ENCODE measurements at places on chromosomes 1 and 21.

DNA sequence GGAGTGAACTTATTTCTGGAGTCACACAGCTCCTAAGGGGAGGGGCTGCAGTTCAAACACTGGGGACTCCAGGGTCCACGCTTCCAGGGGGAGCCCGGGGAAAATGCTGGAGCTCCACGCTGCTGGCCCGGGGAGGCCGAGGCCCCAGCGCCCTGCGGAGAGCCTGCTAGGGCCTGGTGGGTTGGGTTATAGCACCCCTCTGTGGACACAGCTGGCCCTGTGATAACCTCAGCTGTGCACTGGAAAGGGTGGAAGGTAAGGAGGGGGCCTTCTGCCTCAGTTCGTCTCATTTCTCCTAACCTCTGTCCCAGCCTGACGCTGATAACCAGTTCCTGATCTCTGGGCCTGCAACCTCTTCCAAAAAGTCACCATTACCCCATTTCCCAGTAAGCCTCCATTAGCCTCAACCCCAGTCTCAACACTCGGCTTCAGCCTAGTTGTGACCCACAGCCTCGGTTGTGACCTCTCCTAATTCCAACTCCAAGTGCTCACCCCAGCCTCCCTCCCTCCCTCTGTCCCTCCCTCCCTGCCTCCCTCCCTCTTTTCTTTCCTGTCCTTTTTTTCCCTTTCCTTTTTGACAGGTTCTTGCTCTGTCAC, 7.1 kb downstream of the NBL1 start:
- no peaks in the 10 kb centered on the region for H3K27me3 ChIP-seq
- peak; percentile 86 for DNase-seq
- no peaks in the 10 kb centered on the region for H3K36me3 ChIP-seq
- no peak overlapping the region for H3K27ac ChIP-seq
- no peak overlapping the region for H3K4me3 ChIP-seq

DNA sequence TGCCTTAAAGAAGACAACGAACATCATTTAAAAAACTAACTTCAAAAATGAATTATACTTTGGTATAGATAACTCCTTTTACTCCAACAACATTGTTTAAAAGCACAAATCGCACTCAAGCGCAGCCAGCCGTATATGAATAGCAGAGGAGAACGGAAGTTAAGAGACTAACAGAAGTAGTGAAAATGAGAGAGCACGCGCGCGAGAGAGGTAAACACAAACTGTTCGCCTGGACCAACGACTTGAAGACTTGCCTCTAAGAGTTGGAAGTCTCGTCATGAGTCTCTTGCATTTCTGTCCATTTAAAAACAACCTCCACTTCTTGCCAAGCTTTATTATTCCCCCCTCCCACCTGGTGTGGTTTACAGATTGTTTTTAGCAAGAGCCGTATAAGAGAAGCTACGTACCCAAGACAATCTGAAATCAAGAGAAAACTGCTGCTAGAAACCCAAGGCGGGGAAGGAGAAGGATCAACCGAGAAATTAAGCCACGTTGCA, 479 bp downstream of the SELENOF start:
- H3K27ac ChIP-seq = peak overlapping the region; percentile 99
- H3K27me3 ChIP-seq = no peaks in the 10 kb centered on the region
- H3K4me3 ChIP-seq = peak overlapping the region; percentile 99

DNA sequence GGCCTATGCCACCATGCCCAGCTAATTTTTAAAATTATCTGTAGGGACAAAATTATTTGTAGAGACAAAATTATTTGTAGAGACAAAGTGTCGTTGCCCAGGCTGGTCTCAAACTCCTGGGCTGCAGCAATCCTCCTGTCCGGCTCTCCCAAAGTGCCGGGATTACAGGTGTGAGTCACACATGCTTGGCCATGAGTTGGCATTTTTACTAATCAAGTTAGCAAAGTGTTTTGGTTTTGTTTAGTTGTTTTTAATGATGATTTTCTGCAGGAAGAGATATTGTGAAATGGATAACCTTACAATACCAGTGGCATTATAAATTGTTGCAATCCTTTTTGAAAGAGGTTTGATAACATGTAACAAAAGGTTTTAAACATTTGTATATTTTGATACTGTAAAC, 65.3 kb upstream of the MAGI3 start:
- H3K27ac ChIP-seq = no peak overlapping the region
- H3K4me3 ChIP-seq = no peak overlapping the region
- no peak for DNase-seq
- no peaks in the 10 kb centered on the region for H3K36me3 ChIP-seq
- H3K27me3 ChIP-seq = no peaks in the 10 kb centered on the region
- no peaks in the 10 kb centered on the region for H3K4me1 ChIP-seq

DNA sequence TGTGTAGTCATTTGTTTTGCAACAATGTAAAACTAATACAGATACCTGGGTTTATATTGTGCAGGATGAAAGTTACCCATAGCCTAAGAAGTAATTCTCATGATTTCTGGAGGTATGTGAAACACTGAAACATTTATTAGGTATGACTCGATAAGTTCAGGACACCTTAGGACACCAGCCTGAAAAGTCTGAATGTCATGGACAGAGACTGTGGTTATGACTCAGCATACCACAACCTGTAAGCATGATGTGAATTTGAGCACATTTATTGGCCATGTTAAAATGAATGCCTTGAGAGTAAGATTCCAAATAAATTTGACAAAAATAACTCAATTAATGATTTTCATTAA, 1471.7 kb upstream of the B3GALT2 start:
- H3K4me1 ChIP-seq = no peaks in the 10 kb centered on the region
- H3K36me3 ChIP-seq = no peaks in the 10 kb centered on the region
- no peak overlapping the region for H3K27ac ChIP-seq
- H3K4me3 ChIP-seq = no peak overlapping the region
- no peak for DNase-seq

DNA sequence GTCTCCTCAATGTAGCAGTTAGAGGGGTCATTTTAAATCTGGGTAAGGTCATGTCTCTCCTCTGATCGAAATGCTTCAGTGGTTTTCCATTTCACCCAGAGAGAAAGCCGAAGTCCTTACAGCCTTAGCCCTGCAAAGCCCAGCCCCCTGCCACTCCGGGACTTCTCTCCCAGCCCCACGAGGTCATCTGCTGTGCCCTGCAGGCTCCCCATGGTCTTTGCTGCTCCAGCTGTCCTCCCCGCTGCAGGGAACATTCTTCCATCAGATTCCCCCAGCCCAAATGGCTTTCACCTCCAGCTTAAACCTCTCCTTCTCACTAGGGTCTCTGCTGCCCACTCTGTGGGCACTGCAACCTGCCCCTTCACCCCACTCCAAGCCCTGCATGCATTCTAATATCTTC, 626.5 kb downstream of the NPHP4 start:
- H3K4me1 ChIP-seq = no peaks in the 10 kb centered on the region
- no peaks in the 10 kb centered on the region for H3K27me3 ChIP-seq
- H3K27ac ChIP-seq = no peak overlapping the region

GRCh38 chr1:5632814-5633213, 359.4 kb downstream of the NPHP4 start:
- H3K4me3 ChIP-seq = no peak overlapping the region
- DNase-seq = no peak
- no peaks in the 10 kb centered on the region for H3K4me1 ChIP-seq
- H3K36me3 ChIP-seq = no peaks in the 10 kb centered on the region

- no peaks in the 10 kb centered on the region for H3K27me3 ChIP-seq
- DNase-seq = no peak
- H3K4me1 ChIP-seq = no peaks in the 10 kb centered on the region
- no peak overlapping the region for H3K27ac ChIP-seq
- no peaks in the 10 kb centered on the region for H3K36me3 ChIP-seq
These were observed 90.8 kb upstream of the CCDC190 start for GRCh38 chr1:162951553-162952315.

GRCh38 chr1:96473791-96474434, 247.7 kb upstream of the PTBP2 start:
- H3K4me1 ChIP-seq = no peaks in the 10 kb centered on the region
- H3K27me3 ChIP-seq = no peaks in the 10 kb centered on the region
- no peak overlapping the region for H3K27ac ChIP-seq
- H3K4me3 ChIP-seq = no peak overlapping the region

DNA sequence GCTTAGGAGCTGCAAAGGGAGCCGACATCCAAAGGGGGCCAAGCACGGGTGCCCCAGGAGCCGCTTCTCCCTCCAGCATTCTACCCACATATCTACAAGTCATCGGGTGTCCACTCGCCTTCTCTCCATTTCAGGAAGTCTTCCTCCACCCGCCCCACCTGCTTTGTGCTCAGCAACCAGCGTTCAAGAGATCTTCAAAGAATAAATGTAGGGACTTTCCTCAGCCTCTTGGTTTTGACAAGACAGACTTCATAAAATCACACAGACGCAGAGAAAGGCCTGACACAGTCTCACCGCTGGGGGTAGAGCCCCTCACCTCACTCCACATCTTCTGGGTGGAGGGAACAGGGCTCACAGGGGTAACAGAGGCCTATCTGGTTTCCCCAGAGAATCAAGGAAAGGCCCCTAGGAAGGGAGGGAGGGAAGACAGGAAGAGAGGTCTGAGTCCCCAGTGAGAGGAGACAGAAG, 49.5 kb downstream of the SSBP3 start:
- H3K4me1 ChIP-seq = peaks cover 25% of the 10 kb centered on the region
- peaks cover 9% of the 10 kb centered on the region for H3K36me3 ChIP-seq
- no peak for DNase-seq
- peak overlapping the region; percentile 30 for H3K27ac ChIP-seq

GRCh38 chr1:189987509-189987908, 490.2 kb downstream of the BRINP3 start:
- no peak overlapping the region for H3K27ac ChIP-seq
- no peak overlapping the region for H3K4me3 ChIP-seq
- no peak for DNase-seq
- no peaks in the 10 kb centered on the region for H3K27me3 ChIP-seq
- H3K4me1 ChIP-seq = no peaks in the 10 kb centered on the region

- no peaks in the 10 kb centered on the region for H3K27me3 ChIP-seq
- no peak overlapping the region for H3K4me3 ChIP-seq
- no peaks in the 10 kb centered on the region for H3K36me3 ChIP-seq
- no peak for DNase-seq
- no peak overlapping the region for H3K27ac ChIP-seq
These were observed 28.9 kb upstream of the FMOD start for GRCh38 chr1:203379825-203380224.

DNA sequence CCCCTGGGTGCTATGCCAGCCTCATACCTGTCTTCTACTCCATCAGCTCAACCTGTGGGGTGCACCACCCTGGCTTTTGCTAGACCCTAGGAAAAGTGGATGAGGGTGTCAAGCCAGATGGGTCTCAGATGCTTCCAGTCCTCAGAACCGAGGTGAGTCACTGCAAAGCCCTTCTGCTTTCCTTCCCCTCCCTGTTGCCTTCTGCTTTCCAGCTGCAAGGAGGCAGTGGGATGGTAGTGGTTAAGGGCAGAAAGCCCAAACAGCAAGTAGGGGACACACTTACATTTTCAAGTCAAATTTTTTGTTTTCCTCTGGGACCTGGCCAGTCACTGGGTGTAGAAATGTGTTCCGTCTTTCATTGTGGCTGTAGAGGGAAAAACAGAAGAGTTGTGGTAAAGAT, 60.7 kb upstream of the GOLT1A start:
- H3K4me3 ChIP-seq = no peak overlapping the region
- H3K27ac ChIP-seq = no peak overlapping the region
- H3K27me3 ChIP-seq = no peaks in the 10 kb centered on the region
- peaks cover 41% of the 10 kb centered on the region for H3K36me3 ChIP-seq
- DNase-seq = no peak
- H3K4me1 ChIP-seq = peaks cover 6% of the 10 kb centered on the region

DNA sequence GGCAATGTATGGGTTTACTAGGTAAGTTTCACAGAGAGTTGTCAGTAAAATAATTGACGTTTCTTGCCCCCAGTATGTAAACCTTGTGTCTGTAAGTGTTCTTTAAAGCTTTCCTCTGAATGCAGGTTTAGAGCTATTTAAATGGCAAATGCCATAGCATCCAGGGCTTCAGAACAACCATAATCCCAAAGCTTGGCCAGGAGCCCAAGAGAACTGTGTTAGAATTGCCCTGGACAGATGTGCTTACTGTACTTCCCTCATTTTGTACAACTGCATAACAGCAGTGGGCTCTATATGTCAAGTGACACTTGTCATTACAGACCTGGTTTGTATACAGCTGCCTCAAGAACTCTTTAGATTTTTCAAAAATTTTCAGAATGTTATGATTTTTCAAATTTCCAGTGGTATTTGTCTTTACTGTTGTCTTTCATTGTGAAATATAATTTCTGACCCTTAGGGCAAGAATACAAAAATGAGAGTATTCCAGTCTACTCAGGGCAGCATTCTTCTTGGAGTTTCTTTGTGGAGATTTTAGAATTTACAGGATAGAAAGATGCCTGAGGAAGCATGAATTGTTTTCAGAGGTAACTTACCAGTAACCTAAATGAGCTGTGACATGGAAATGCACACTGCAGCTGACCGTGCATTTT, 136.9 kb upstream of the L1TD1 start:
- H3K27ac ChIP-seq = no peak overlapping the region
- no peaks in the 10 kb centered on the region for H3K4me1 ChIP-seq
- no peak overlapping the region for H3K4me3 ChIP-seq
- no peaks in the 10 kb centered on the region for H3K27me3 ChIP-seq

- no peaks in the 10 kb centered on the region for H3K27me3 ChIP-seq
- DNase-seq = no peak
- H3K4me3 ChIP-seq = peak overlapping the region; percentile 70
- no peaks in the 10 kb centered on the region for H3K4me1 ChIP-seq
- H3K27ac ChIP-seq = peak overlapping the region; percentile 49
These were observed 532 bp downstream of the CSF1 start for GRCh38 chr1:109910963-109911798.

DNA sequence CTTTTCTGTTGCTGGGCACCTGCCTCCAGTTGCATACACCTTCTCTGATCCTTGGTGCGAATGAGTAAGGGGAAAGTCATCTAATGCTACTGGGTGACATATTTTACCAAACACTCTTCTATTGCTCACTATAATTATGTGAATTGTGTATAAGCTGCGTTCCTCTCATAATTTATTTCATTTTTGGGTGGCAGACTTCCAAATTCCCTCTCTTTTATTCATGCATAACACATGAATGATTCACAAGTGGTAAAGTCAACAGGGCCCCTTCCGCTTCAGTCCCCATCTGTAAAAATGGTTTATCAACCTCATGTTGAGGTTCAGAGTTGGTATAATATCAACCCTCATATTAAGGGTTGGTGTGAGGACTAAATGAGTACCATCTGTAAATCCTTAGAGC, 3.2 kb upstream of the QSOX1 start:
- H3K4me1 ChIP-seq = peaks cover 5% of the 10 kb centered on the region
- no peak overlapping the region for H3K27ac ChIP-seq
- no peaks in the 10 kb centered on the region for H3K36me3 ChIP-seq
- no peak for DNase-seq
- H3K27me3 ChIP-seq = no peaks in the 10 kb centered on the region

All from kidney (tissue), 22 donors.